Right ventricle myocardium inferior (tissue), 1 donor: ENCODE measurements at places on chromosomes 1 and 21.

DNA sequence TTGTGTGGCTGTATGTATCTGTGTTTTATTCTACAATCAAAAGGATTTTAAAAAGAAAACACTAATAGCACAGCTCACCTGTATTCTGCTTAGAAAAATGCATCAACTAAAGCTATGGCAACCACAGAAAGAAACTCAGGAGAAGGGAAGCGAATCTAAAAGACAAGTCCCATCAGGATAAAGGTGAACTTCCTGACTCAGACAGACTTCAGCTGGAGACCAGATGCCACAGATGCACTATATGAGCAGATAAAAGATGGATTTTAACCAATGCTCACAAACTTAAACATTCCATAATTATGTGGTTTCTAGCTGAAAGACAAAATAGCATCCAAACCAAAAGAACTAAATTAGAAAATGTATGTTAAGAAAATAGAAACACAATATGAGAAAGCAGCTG, 231.0 kb downstream of the RERE start:
- no peak for DNase-seq

- peak; percentile 86 for DNase-seq
Measured at GRCh38 chr1:225845571-225846259, 35.8 kb downstream of the EPHX1 start.

DNA sequence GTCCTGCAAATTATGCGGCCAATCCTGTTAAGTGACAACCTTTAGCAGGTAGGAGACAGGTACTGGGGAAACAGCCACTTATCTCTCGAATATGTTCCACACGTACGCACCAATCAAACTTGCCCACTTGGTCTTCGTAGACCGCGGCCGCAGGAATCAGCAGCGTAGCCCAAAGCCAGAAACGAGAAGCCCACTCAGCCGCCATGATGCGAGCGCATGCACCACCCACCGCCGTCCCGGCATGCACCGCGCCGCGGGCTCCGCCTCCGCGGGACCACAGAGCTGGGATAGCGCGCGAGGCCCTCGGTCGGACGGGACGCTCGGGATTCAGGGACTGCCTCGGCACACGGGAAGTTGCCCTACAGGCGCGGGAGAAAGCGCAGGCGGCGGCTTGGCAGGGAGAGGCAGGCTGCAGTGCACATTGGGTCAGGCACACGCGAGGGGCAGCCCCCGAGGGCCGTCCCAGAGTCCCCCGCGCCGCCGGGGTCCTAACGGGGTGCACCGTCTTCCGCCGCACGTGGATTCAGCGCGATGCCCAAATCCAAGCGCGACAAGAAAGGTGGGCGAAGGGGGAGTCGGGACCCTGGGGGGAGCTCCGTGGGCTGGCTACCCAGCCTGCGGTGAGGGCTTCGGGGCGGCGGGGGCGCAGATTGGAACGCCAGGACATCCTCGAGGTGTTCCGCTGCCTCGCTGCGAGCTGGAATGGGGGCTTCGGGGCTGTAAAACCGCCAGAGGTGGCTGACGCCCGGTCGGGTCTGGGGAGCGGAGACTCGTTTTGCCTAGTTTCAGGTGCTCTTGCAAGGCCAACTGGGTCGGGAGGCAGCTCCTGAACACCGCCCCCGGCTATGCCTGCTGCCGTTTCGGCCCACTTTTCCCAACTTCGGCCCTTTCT, at the start of the genes EMC1 and MRTO4:
Gene EMC1 (minus strand): TSS at position 220 of the 892 bp plus-strand sequence. CDS start 15 bp downstream, at position 205.
Gene MRTO4 (plus strand): TSS at position 501 of the 892 bp plus-strand sequence. CDS start 31 bp downstream, at position 532.
- DNase-seq: peak; percentile 94

- DNase-seq: no peak
Measured at GRCh38 chr1:108643492-108644335, 17.2 kb downstream of the HENMT1 start.

GRCh38 chr1:40092706-40093639, 4.1 kb downstream of the PPT1 start:
- DNase-seq: no peak
